Non-pigmented ciliary epithelial cell (primary cell): ENCODE measurements at places on chromosomes 11 and 22.

DNA sequence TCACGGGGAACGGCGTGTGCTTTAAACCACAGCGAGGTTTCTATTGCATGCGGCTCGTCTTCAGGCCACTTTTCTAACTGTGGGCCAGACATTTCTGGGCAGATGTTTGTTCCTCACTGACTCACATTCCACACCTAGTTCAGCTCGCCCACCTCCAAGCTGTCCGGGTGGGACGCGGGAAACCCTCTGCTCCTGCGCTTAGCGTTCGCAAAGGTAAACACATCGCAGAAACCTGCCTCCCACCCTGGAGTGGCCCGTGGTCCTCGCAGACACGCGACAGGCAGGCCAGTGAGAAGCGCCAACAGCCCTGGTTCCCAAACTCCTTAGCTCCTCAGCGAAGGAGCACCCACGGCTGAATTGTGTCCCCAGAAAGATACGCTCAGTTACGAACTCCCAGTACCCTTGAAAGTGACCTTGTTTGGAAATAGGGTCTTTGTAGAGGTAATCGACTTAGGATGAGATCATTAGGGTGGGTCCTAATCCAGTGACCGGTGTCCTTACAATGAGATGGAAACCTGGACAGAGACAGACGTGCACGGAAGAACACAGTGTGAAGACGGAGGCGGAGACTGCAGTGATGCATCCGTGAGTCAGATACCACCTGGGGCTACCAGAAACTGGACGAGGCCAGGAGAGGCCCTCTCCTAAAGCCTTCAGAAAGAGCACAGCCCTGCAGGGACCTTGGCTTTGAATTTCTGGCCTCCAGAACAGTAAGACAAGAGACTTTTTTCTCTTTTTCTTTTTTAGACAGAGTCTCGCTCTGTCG, 82.7 kb downstream of the CELSR1 start:
- DNase-seq, result no peak

DNA sequence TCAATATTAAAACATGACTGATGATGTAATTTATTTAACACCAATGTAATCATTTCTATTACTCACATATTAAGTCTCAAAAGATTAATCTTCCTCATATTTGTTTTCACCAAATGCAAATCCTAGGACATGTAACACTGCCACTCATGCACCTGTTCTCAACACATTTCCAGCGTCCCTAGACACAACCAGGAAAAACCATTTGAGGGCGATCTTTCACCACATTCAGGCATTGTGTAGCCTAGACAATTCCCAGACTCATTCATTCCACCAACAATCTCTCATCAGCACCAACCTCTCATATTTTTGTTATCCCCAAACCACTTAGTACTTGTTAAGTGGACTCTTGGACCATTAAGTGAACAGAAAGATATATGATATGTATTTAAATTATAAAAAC, 66.1 kb downstream of the SLC36A4 start:
- DNase-seq, result no peak

DNA sequence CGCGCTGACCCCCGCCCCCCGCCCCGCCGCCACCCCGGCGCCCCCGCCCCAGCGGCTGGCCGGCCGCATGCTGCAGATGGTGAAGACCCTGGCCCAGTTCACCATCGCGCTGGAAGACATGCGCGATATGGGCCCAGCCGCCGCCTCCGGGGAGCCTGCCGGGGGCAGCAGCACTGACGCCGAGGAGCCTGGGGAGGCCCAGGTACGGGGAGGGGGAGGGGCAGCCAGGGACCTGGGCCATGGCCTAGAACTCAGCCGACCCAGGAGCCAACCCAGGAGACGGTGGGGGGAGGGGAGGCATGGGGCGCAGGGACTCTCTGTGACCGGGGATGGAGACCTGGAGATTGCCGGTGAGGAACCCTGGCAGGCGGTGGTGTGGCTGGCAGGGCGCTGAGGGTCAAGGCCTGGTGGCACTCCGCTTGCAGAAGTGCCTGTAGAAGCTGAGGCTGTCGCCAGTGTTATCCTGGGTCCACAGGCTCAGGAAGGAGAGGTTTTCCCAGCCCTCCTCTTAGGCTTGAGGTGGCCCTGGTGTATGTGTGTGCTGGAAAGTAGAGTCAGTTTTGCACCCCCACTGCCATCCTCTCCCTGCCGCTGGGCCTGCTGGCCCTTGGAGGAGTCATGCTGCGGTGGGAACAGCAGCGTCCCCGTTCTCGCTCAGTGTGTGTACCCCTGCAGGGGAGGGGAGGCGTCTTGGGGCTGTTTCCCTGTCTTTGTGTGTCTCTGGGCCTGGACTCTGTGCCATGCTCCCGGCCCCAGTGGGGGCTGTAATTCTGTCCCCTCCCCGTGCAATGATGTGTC, 32.9 kb upstream of the RELT start:
- no peak for DNase-seq

GRCh38 chr11:133892584-133893380, 47.5 kb upstream of the SPATA19 start:
- DNase-seq, result no peak

GRCh38 chr11:101862391-101863233, 52.2 kb upstream of the CEP126 start:
- DNase-seq, result peak; percentile 60

- DNase-seq, result no peak
Measured at GRCh38 chr11:92852946-92853345, 116.5 kb upstream of the MTNR1B start.

GRCh38 chr22:29795663-29796062, 28.5 kb downstream of the UQCR10 start:
- DNase-seq, result no peak

DNA sequence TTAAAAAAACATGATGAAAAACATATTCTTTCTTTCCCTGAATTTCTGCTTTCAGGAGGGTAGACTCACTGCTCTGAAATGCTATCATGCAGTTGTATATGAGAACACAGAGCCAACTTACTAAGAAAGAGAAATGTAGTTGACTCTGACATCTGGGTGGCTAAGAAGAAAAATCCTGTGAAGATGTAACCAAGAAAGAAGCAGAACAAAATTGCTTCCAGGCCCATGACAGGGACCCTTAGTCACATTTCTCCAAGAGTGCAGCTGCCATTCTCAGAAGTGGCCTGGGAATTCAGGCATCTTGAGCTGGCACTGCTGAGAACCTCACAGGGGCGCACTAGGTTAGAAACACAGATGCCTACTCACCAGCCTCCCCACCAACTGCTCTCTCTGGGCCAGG, 73.6 kb downstream of the RPL27A start:
- DNase-seq, result no peak

DNA sequence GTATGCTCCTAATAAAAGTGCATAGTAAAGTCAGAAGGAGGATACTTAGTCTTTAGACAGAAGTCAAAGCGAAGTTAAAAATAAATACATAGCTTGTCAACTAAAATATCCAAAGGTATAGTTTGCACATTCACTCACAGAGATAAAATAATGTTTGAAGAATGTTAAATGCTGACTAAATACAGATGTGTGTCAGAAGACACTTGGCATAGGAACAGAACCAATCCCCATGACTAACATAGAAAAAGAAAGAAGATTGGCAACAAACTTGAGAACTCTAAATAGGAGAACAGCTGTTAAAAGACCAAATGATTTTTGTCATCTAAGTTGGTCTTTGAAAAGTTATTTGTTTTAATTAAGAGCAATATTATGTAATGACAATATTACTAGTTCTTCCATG, 1172.1 kb upstream of the RAG2 start:
- DNase-seq, result no peak

DNA sequence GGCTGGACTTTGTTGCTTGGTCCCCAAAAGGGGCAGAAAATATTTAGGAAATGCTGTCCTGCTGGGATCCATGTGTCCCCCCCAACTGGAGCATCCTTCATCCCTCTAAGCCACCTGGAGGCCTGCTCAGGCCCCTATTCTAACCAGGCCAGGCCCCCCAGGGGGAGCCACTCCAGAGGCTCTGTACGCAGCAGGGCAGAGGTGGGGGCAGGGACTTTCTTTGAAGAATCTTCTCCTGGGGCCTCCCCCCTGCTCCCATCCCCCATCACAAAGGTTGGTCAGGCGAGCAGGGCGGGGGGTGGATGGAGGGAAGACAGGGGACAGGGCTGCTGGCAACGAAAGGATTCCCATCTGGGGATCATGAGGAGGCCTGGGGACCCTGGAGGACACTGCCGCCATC, 170.8 kb downstream of the MN1 start:
- no peak for DNase-seq

- no peak for DNase-seq
Measured at GRCh38 chr11:11946180-11946579, 62.2 kb downstream of the DKK3 start.

- DNase-seq, result no peak
Measured at GRCh38 chr11:16840951-16841350, 102.5 kb downstream of the C11orf58 start.

- DNase-seq, result peak; percentile 60
Measured at GRCh38 chr11:88779577-88779976, 286.2 kb downstream of the GRM5 start.

GRCh38 chr11:122069707-122070360, 46.2 kb downstream of the BLID start:
- DNase-seq, result peak; percentile 64

GRCh38 chr11:111641339-111642015, 39.2 kb downstream of the SIK2 start:
- DNase-seq, result no peak

DNA sequence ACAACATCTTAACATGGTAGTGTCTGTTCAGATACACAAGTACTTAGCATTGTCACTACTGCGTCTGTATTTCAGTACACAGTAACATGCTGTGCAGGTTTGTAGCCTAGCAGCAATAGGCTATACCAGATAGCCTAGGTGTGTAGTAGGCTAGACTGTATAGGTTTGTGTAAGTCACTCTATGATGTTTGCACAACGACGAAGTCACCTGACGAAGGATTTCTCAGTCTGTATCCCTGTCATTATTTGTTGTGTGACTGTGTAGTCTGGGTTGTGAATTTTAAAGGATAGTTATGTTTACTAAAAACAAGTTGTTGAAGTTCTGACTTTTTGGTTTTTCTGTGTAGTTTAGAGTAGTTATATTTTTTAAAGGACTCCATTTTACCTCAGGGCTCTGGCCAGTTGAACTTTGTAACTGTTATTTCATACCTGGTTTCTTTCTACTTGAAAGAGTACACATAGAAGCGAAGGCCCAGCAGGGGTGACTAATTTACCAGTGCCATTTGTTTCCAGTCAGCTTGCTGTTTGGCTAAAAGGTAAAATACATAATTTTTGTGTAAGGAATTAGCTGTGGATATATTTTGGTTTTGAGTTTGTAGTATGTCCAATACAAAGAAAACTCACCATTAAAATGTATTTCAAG, 72.3 kb downstream of the PPP6R3 start:
- no peak for DNase-seq

DNA sequence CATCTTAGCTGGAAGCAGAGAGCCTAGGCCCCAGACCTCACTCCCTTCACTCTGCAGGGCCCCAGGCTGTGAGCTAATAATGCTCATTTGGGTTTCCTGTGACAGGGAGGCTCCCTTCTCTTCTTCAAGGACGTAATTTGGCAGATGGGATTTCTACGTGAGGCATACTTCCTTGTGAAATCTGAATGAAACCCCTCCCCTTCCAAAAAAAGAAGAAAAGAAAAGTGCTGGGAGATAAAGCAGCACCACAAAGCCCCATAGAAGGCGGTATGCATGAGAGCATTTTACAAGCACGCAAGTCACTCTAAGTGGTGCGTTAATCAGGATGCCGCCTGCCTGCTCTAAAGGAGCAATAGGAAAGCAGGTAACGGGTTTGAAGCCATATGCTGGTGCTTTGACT, 5.7 kb downstream of the P2RX3 start:
- no peak for DNase-seq
